Thyroid gland (tissue), 4 donors: ENCODE measurements at places on chromosomes 3 and 15.

GRCh38 chr15:89587955-89588354 lies 12.7 kb downstream of the TICRR start:
- no peak for DNase-seq
- H3K27me3 ChIP-seq: no peaks in the 10 kb centered on the region
- no peak overlapping the region for H3K27ac ChIP-seq
- no peaks in the 10 kb centered on the region for H3K4me1 ChIP-seq

GRCh38 chr3:157311633-157312375 lies 124.8 kb upstream of the PTX3 start:
- H3K4me1 ChIP-seq: no peaks in the 10 kb centered on the region
- H3K27ac ChIP-seq: no peak overlapping the region
- no peaks in the 10 kb centered on the region for H3K36me3 ChIP-seq
- no peaks in the 10 kb centered on the region for H3K27me3 ChIP-seq

- H3K4me3 ChIP-seq: no peak overlapping the region
- H3K4me1 ChIP-seq: peaks cover 39% of the 10 kb centered on the region
- peak overlapping the region; percentile 70 for H3K27ac ChIP-seq
These were observed 82.4 kb downstream of the WWTR1 start for GRCh38 chr3:149575213-149575960.

GRCh38 chr3:184730924-184731323 lies 19.1 kb upstream of the MAGEF1 start:
- no peaks in the 10 kb centered on the region for H3K27me3 ChIP-seq
- H3K4me3 ChIP-seq: no peak overlapping the region
- no peak for DNase-seq
- H3K36me3 ChIP-seq: no peaks in the 10 kb centered on the region

DNA sequence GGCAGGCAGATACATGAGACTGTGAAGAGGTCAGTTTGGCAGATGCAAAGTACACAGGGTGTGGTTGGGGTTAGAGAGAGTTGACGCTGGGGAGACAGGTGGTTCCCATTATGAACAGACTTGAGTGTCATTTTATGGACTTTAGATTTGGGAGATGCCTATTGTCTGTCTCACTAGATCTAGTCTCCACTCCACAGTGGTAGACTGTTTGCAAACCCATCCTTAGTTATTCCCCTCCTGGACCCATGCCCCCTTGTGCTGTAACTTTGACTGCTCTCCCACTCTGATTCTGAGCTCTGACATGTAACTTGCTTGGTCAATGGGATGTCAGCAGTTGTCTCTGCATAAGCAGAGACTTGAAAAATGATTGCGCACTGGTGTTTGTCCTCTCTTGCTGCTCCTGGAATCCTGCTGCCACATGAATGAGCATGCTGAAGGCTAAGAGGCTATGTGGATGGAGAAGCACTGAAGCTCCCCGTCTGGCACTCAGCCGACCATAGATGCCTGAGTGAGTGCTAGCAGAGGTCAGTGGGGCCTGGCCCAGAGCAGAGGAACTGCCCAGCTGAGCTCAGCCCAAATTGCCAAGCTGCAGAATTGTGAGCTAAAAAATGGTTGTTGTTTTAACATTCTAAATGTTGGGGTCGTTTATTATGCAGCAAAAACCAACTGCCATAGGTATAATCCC lies 88.2 kb downstream of the FAM43A start:
- no peak overlapping the region for H3K27ac ChIP-seq
- H3K4me3 ChIP-seq: no peak overlapping the region
- no peaks in the 10 kb centered on the region for H3K36me3 ChIP-seq
- DNase-seq: peak; percentile 39
- H3K27me3 ChIP-seq: no peaks in the 10 kb centered on the region

- H3K36me3 ChIP-seq: no peaks in the 10 kb centered on the region
- H3K27me3 ChIP-seq: no peaks in the 10 kb centered on the region
- H3K4me1 ChIP-seq: peaks cover 13% of the 10 kb centered on the region
These were observed 435 bp downstream of the ALDH1L1 start for GRCh38 chr3:126179825-126180476.

- no peak overlapping the region for H3K27ac ChIP-seq
- no peaks in the 10 kb centered on the region for H3K36me3 ChIP-seq
- H3K4me1 ChIP-seq: no peaks in the 10 kb centered on the region
- no peak for DNase-seq
- H3K27me3 ChIP-seq: no peaks in the 10 kb centered on the region
- no peak overlapping the region for H3K4me3 ChIP-seq
These were observed 889.8 kb downstream of the ROBO1 start for GRCh38 chr3:78878011-78878410.

DNA sequence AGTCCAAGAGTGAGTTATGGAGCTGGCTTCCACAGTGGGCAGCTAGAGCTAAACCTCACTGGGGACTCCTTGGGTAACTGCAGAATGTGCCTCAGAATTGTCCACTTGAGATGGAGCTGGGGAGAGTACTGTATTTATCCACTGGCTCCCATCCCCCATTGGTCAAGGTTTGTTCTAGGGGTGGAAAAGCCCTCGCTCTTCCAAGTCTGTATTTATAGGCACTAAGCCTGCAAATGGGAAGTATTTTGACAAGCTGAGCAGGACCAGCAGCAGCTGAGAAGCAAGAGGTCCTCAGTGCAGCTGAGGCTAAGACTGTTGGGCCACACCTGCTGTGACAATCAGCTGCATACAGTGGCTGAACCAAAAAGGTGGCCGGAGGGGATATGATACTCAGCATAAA lies 5.8 kb downstream of the USP13 start:
- H3K4me1 ChIP-seq: peaks cover 28% of the 10 kb centered on the region
- DNase-seq: no peak
- H3K27me3 ChIP-seq: no peaks in the 10 kb centered on the region
- no peak overlapping the region for H3K4me3 ChIP-seq
- H3K36me3 ChIP-seq: no peaks in the 10 kb centered on the region

DNA sequence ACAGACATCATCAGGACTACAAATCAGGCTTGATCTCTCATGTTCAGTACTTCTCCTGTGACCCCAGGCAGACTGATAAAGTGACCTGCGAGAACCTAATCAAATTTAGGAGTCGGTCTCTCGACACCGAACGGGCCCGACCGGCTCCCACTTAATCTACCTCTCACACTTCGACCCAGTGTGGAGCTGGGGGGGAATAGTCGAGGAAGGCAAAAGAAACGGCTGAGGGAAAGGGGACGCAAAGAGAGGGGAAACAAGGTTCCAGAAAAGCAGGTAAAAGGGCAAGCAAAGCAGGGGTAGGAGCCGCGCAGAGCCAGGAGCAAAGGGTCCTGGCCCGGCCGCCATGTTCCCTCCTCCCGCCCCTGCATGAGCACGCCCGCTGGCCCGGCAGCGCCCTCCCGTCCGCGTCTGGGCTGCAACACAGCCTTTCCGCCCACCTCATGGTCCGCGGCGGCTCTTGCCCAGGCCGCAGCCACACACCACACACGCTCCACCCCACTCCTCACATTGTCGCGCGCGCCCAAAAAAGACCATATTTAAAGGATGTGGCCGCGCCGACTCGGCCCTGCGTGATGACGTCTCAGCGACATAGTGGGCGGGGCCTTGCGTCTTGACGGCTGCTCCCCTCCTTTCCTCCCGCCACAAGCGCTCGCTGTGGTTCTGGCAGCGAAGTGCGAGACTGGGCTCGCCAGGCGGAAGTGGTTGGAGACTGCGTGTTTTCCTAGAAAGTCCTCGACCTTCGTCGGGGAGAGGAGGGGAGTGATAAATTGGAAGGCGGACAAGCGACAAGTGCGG lies at the start of gene ICE2:
ICE2 (minus strand) TSS at position 577 of the 795 bp plus-strand sequence. CDS start 1,165 bp downstream, outside the sequence.
- DNase-seq: peak; percentile 98
- peaks cover 39% of the 10 kb centered on the region for H3K4me1 ChIP-seq
- H3K27ac ChIP-seq: peak within 1 kb of the TSS; percentile 83
- H3K36me3 ChIP-seq: no peaks in the 10 kb centered on the region
- peak within 1 kb of the TSS; percentile 53 for H3K4me3 ChIP-seq

DNA sequence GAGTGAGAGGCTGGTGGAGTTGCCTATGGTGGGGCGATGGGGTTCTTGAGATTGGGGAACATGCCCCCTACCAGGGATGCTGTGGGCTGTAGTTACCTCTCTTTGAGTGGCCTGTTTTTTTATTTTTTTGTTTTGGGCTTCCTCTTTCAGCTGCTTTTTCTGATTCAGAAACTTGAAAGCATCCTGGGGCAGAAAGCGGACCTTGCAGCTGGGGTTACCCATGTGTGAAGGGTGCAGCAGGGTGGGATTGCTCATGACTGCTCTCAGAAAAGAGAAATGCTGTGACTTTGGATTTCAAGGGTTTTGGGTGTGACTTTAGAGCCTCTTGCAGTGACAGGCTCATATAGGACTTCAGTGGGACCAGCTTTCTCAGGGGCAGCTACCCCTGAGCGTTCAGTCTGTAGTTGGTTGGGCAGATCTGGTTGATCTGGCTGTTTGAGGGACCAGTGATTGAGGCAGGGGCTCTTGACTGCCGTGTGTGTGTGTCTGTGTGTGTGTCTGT lies 1.8 kb downstream of the LIMD1 start:
- no peaks in the 10 kb centered on the region for H3K36me3 ChIP-seq
- H3K4me1 ChIP-seq: peaks cover 64% of the 10 kb centered on the region
- H3K27ac ChIP-seq: peak overlapping the region; percentile 84
- peak; percentile 47 for DNase-seq
- H3K4me3 ChIP-seq: peak overlapping the region; percentile 79
- H3K27me3 ChIP-seq: no peaks in the 10 kb centered on the region

- H3K36me3 ChIP-seq: no peaks in the 10 kb centered on the region
- H3K27ac ChIP-seq: no peak overlapping the region
- H3K27me3 ChIP-seq: no peaks in the 10 kb centered on the region
- no peak for DNase-seq
These were observed 117.3 kb upstream of the SLC7A14 start for GRCh38 chr3:170703121-170703588.

GRCh38 chr15:42712584-42712983 lies 24.3 kb downstream of the CDAN1 start:
- H3K4me3 ChIP-seq: no peak overlapping the region
- no peaks in the 10 kb centered on the region for H3K36me3 ChIP-seq
- no peak overlapping the region for H3K27ac ChIP-seq

DNA sequence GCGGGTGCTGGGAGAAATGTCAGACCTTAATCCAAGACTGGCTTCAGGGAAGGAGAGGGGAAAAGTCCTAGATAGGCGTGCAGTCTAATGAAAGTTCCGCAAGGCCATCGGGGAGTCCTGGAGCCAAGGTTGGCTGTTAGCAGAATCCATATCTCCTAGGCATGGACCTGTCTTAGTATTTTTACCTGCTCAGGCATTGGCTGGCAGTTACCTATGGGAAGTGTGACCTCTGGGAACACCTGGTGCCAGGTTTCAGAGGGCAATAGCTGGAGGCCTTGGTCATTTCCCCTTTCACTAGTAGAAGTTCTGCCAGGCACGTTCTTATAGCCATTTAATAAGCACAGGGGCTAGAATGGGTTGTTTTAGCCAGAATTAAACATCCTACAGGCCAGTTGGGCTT lies 330.8 kb upstream of the SEMA6D start:
- H3K4me3 ChIP-seq: no peak overlapping the region
- no peak for DNase-seq
- no peaks in the 10 kb centered on the region for H3K36me3 ChIP-seq
- H3K27ac ChIP-seq: no peak overlapping the region
- H3K4me1 ChIP-seq: no peaks in the 10 kb centered on the region

DNA sequence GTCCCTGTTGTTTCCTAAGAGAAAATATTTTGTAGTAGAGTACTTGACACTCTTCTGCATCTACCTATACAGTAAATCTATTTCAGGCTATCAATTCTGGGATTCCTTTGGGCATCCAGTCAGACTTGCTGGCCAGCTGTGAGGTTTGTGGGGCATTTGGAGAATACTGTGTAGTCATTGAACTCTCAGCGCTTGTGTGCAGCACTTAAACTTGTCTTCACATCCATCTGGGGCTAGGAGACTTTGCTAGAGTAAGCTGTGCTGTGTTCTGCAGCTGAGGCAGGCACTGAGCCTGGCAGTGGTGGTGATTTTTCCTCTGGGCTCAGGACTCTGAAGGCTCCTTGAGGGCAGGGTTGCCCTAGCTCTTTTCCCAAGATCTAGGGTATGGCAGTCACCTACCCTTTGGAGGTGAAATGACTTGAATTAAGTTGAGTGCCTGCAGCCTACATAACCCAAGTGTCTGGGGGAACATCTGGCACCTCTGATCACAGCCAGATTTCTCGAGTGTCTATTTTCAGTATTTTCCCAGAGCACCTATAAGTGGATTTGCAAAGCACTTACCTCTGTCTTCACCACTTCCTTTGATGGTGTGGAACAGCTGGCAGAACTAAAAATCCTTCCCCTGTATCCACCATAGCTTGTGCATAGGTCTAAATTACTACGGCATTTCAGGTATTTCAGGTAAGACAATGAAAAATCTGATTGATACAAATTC lies 19.3 kb downstream of the CLSTN2 start:
- no peaks in the 10 kb centered on the region for H3K4me1 ChIP-seq
- no peaks in the 10 kb centered on the region for H3K36me3 ChIP-seq
- no peak overlapping the region for H3K27ac ChIP-seq
- no peak for DNase-seq
- H3K4me3 ChIP-seq: no peak overlapping the region

- no peak overlapping the region for H3K4me3 ChIP-seq
- no peaks in the 10 kb centered on the region for H3K4me1 ChIP-seq
- no peaks in the 10 kb centered on the region for H3K27me3 ChIP-seq
- H3K36me3 ChIP-seq: no peaks in the 10 kb centered on the region
- no peak overlapping the region for H3K27ac ChIP-seq
These were observed 95.1 kb downstream of the OXSM start for GRCh38 chr3:25884981-25885380.

DNA sequence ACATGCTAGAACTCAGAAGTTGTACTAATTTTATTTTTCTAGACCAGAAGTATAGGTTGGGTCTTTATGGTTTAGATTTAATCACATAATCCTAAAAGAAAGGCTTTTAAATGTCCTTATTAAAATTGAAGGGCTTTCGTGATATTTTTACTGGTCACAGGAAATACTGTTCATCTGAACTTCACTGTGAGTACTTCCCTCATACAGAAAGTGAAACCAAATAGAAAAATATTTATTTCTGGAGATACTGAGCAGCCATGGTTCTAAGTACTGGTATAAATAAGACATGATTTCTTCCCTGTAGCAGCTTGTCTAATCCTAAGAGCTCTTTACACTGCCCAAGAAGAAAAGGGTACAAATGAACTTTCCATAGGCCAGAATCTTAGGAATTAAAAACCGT lies 2.0 kb downstream of the SNRK start:
- H3K4me3 ChIP-seq: no peak overlapping the region
- no peak for DNase-seq
- no peaks in the 10 kb centered on the region for H3K36me3 ChIP-seq
- peak overlapping the region; percentile 88 for H3K27ac ChIP-seq

DNA sequence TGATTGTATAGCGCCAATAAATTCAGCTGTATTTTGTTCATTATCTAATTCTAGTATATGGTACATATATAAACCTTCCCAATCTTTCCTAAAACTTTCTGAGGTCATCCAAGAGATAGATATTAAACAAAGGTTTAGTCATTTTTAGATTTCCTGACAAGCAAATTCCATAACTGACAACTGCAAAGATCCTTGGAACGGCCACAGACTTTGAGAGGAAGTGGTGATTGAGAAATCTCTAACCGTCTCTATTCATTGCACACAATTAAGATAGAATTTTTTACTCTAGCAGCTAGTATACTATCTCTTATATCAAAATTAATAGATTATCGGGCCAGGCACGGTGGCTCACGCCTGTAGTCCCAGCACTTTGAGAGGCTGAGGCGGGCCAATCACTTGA lies 4.7 kb downstream of the CSNK1G1 start:
- no peaks in the 10 kb centered on the region for H3K36me3 ChIP-seq
- no peak overlapping the region for H3K4me3 ChIP-seq
- no peak for DNase-seq
- no peaks in the 10 kb centered on the region for H3K4me1 ChIP-seq
- H3K27ac ChIP-seq: no peak overlapping the region
